ENCODE measurements at places on chromosomes 16 and 17.

DNA sequence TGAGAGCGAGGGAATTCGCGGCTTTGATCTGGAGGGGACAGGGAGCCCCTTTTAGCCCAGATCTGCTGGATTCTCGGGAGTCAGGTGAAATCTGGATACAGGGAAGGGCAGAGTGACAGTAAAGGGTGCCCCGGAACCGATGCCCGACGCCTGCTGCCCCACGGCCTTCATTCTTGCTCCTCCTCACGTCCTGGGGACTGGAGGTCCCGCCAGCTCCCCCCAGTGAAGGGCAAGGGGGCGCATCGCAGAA, 596 bp downstream of the OR1F1 start:
- no peak for DNase-seq

GRCh38 chr17:1485423-1486376, 6.8 kb downstream of the MYO1C start:
- DNase-seq = peak; percentile 69

- DNase-seq = no peak
Measured at GRCh38 chr17:12729086-12729485, 60.2 kb upstream of the ARHGAP44 start.

DNA sequence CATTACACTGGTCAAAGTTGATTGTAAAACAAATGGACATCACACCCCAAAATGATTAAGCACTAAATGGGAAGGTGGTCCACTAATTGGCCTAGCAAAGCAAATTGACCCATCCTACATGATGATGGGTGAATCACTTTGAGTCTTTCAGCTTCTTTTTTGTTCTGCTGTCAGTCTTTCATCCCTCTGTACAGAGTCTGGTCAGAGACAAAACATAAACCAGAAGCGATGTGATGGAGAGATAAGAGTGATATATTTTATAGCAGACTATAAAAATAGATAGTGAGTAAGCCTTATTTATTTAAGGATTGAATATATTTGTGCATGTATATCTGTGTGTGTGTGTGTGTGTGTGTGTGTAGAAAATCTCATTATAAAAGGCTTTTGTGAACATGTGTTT, 618.4 kb upstream of the SOX9 start:
- DNase-seq = no peak

DNA sequence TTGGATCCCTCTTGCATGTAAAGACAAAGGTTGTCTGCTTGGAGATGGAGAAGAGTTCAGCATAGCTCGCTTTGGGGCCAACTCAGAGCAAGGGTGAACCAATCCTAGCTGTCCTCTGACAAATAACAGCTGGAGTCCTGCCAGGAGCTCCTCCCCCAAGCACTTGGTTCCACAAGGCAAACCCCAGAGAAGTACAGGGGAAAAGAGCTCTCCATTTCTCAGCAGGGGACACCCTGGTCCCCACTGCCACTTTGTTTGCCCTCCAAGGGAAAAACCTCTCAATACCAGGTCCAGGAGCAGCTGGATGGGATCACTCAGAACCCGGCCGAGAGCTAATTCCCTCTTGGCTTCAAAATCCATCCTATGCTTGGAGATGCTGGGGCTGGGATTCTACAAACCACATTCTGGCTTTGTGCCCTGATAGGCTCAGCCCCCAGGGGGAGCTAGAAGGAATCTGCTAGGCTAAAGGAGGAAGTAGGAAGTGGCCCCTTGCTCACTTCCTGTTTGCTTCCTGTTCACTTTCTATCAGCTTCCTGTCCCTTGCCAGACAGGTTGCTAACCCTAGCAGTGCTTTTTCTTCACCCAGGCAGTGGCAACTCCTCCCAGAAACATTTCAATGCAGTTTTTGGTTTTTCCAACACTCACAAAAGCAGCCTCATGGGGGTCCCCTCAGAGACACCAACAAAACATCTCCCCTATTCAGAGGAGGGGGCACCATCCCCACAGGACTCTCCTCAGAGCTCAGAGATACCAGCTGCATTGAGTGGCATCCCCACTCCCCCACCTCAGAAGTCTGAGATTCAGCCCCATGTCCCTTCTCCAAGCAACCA, 30.7 kb downstream of the CDRT4 start:
- peak; percentile 67 for DNase-seq

DNA sequence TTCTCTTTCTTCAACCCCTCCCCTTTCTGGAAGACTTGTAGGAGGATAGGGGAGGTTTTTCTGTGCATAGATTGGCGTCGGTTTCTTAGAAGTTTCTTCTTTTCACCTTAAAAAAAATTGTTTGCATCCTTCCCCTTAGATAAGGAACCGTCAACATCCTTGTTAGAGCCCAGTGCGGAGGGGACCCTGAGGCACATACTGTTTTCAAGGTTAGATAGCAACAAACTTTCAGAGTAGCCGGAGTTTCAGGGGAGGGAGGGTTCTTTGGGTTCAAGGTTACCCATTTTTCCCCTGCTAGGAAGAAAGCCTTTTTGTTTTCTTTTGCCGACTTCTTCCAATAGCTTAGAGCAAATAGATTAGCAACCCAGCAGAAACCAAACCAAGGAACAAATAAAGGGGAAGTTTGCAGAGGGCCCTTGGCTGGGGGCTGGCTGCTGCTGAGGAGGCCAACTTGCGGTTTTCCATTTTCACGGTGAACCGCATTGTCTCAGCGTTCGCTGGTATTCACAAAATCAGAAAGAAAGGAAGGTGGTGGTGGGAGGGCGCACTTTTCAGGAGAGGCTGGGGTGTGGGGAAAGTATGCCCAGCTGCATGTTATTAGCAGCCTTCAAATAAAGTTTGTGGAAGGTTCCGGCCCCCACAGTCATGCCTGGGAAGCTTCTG, 28.8 kb downstream of the MSI2 start:
- no peak for DNase-seq

GRCh38 chr17:55612691-55613141, 101.5 kb upstream of the SMIM36 start:
- no peak for DNase-seq
